CD8-positive, alpha-beta T cell (primary cell): ENCODE measurements at places on chromosomes 12 and 14.
A peak's percentile ranks its signal among the peaks of the same experiment; 100 is the strongest.

- DNase-seq, result no peak
Measured at GRCh38 chr14:20601522-20601921, 10.3 kb upstream of the RNASE12 start.

DNA sequence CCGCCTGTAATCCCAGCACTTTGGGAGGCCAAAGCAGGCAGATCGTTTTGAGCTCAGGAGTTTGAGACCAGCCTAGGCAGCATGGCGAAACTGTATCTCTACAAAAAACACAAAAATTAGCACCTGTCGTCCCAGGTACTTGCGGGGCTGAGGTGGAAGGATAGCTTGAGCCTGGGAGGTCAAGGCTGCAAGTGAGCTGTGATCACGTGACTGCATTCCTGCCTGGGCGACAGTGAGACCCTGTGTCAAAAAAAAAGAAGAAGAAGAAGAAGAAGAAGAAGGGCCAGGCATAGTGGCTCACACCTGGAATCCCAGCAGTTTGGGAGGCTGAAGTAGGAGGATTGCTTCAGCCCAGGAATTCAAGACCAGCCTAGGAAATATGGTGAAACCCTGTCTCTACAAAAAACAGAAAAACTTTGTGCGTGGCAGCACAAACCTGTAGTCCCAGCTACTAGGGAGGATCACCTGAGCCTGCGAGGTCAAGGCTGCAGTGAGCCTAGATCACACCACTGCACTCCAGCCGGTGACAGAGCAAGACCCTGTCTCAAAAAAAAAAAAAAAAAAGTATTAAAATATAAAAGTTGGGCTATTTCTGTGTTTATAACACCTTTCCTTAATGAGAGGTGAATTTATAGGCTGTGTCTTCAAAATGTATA lies 15.5 kb downstream of the RXYLT1 start:
- no peak for DNase-seq

DNA sequence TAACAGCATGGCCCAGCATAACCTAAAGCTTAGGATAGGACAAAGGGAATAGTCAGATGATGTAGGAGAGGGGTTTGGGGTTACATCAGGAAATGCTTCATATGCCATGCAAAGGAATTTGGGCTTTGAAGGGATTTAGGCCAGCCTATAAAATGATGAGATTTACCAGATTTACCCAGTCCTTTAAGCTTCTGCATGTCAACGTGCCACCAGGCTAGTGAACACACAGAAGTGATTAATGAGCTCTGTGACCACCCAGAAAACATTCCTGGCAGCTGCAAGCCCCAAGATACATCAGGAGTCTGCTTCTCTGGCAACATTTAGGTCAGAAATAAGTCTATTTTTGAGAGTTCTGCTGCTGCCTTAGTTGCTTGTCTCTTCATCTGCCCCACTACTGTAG lies 118.3 kb downstream of the LRIG3 start:
- no peak for DNase-seq

- no peak for DNase-seq
Measured at GRCh38 chr14:104106471-104106991, 21.0 kb downstream of the ASPG start.

DNA sequence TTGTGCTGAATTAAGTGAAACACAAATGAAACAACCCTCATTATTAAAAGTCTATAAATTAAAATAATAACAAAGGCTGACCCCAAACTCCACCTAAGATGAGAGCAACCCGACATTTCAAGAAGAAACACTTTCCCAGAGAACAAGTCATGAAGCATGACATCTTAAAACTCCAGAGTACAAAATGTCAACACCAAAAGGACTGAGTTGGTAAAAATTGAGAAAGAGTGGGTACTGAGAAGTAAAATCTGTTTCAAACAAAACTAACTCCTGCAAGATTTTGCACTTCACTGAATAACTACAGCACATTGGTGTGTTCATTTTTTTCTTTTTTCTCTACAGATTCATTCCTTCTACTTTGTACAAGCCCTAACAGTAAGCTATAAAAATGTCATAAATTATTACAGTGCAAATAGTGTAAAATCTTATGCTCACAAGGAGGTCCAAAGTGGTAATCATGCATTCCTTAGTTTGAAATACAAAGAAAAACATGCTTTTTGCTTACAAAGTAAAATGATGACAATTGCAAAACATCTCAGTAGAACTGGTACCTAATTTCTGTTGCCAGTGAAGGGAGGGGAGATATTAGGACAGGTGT lies 31.8 kb downstream of the SLC35F4 start:
- DNase-seq, result no peak

DNA sequence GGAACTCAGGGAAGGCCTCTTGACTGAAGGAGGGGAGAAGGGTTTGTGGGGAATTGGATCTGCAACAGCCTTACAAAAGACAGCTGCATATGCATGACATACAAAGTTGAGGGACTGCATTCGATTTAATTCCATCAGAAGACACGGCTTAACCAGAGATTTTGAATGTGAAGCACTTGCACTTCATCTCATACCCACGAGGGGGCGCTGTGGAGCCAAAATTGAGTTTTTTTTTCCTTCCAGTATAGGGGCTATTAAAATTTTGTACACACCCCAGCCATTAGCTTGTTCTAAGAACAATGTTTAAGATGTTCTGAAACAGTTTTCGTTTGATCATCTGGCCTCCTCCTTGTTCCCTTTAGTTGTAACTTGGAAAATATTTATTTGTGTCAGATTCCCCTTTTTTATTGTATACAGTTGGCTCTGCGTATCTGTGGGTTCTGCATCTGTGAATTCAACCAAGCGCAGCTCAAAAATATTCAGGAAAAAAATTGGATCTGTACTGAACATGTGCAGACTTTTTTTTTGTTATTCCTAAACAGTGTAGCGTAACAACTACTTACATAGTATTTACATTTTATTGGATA lies 1.6 kb downstream of the SUDS3 start:
- peak; percentile 71 for DNase-seq

GRCh38 chr12:132619386-132620112 lies 973 bp downstream of the P2RX2 start:
- DNase-seq, result no peak
